ENCODE measurements at places on chromosomes 2 and 18.

DNA sequence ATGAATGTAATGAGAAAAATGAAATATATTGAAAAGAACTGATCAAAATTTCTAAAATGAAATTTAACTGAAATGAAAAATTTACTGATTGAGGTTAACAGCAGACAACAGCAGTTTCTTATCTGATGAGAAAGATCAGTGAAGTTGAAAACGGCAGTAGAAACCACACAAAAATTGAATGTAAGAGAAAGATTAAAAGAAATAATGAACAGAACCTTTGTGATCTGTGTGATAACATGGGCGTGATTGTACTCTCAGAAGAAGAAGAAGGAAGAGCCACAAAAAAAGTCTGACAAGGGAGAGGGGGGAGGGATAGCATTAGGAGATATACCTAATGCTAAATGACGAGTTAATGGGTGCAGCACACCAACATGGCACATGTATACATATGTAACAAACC is 45.2 kb downstream of the FAM117B start:
- DNase-seq, result no peak

DNA sequence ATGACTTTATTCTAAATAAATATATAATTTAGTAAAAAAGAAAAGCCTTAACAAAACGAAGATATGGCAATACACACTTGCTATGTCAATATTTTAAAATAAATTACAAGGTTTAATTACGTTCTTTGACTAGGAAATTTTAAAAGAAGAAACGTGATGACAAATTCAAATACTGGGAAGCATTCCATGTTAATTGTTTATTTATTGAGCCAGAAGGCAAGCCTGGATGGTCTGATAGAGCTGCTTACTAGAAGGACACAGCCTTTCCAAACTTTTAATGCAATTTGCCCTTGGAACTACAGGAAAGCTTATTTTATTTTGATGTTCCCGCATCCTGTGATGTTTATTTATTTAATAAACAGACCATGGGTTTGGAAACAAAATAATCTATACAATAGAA is 33.4 kb upstream of the DSEL start:
- no peak for DNase-seq

- DNase-seq, result peak; percentile 17
Observed at GRCh38 chr18:11872479-11873136, 21.4 kb downstream of the CHMP1B start.

DNA sequence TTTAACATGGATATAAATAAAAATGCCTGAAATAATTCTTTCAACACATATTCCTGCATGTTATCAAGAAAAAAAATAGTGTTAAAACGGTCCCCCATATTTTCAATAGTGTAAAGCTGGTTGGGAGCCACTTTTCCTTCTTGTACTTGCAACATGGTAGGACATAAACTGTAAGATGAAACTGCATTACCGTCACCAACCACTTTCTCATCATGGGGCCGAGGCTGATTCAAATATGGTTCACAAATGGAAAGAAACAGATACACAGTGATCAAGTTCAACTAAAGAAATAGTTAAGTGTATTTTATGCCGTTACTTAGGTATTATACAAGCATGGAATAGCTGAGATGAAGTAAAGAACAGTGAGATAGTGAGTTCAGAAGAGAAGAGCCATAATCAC is 360.7 kb downstream of the ZEB2 start:
- DNase-seq, result no peak

DNA sequence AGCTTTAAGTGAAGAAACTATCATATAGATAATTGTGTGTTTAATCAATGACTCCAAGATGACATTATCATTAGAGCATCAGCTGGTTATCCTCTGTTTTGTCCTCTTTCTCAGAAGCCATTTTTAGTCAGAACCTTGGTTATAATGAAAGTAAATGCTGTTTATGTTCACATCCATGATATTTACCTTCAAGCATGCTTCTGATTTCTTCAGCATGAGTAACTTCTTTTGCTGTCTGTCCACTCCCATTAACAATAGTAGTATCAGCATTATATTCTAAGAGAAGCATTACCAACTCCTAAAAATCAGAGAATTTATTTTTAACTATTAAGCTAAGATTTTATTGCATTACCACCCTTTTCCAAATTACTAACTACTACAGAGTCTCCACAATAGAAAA is 56.3 kb downstream of the OSBPL1A start:
- DNase-seq, result no peak
